CD8-positive, alpha-beta T cell (primary cell): ENCODE measurements at places on chromosomes 4 and X.

DNA sequence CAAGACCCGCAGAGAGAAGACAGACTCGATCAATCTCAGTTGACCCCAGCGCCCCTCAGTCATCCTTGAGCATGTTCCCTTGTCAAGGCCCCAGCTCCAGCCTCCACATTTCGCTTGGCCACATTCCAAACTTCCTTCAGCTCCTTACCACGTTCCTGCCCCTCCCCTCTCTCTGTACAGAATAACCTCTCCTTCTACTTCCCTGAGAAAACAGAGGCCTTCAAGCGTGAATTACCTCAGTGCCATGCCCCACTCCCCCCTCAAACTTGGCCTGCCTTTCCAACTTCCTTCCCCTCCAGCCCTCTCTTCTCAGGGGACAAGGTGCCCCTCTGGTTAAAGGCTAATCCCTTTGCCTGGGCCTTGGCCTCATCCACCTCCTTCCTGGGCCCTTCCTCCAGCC is 3.2 kb upstream of the RIPPLY1 start:
- no peak for DNase-seq

- DNase-seq = peak; percentile 19
Observed at GRCh38 chr4:77145842-77146185, 11.2 kb upstream of the CCNG2 start.

DNA sequence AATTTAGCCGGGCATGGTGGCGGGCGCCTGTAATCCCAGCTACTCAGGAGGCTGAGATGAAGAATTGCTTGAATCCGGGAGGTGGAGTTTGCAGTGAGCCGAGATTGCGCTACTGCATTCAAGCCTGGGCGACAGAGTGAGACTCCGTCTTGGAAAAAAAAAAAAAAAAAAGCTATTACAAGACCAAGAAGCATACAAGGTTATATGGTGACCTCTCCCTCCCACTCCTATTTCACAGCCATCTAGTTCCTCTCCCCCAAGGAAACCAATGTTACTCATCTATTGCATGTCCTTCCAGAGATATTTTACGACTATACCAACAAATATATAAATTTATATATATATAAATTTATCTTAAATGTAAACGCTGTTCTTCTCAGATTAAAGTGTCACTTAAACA is 3.2 kb downstream of the SLC9A7 start:
- no peak for DNase-seq

DNA sequence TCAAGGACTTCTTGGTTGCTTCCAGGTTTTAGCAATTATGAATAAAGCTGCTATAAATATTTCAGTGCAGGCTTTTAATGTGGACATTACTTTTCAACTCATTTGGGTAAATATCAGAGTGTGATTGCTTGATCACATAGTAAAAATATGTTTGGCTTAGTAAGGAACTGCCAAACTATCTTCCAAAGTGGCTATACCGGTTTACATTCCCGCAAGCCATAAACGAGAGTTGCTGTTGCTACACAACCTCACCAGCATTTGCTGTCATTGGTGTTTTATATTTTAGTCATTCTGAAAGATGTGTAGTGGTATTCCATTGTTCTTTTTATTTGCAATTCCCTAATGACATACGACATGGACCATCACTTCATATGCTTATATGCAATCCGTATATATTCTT is 30.9 kb upstream of the SPOCK3 start:
- DNase-seq = no peak

DNA sequence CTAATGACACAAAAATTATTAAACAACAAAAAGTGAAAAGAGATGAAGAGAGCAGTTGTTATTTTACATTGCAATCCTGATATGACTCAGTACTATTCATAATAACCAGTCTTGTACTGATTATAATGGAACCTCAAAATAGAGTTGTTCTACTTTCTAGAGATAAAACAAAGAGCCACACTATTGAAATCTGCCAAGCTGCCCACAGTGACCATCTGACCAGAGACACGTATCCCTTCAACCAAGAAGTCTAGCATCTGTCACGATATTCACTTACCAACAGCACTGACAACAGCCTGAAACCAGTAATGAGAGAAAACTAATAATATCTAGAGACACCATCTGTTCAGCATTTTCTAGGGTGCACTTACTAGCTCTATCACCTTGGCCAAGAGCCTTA is 466.7 kb downstream of the NKX6-1 start:
- no peak for DNase-seq

- DNase-seq = no peak
Observed at GRCh38 chr4:123866796-123867195, 470.2 kb downstream of the SPRY1 start.

DNA sequence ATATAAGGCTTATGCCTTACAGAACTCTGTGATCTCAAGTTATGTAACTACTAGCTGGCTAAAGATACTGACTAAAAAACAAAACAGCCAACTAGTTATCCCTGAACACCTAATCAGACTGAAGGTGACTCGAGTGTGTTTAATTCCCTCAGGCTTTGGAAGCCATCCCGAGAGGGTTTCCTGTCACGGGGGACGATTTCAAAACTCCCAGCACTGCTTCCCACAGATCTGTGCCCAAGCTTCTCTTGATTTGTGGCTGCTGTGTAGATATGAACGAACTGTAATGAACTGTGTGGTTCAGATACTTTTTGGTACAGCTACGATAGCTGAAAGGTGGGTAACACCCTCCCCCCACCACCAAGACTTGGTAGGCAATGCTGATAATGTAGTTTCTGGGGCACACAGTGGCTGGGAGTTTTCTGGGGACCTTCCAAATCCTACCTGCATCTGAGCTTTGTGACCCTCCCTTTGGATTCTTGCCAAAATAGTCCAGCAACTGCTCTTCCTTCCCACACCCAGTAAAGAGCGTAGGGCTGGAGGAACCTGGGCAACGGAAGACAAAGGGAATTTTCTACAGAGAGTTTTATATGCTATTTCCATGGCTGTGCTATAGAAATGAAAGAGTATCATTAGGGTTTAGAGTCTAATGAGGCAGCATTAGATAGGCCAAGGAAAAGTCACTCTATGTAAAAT is 148.8 kb downstream of the MGST2 start:
- DNase-seq = no peak

- DNase-seq = no peak
Observed at GRCh38 chrX:98191003-98191402, 1307.3 kb downstream of the RPA4 start.

DNA sequence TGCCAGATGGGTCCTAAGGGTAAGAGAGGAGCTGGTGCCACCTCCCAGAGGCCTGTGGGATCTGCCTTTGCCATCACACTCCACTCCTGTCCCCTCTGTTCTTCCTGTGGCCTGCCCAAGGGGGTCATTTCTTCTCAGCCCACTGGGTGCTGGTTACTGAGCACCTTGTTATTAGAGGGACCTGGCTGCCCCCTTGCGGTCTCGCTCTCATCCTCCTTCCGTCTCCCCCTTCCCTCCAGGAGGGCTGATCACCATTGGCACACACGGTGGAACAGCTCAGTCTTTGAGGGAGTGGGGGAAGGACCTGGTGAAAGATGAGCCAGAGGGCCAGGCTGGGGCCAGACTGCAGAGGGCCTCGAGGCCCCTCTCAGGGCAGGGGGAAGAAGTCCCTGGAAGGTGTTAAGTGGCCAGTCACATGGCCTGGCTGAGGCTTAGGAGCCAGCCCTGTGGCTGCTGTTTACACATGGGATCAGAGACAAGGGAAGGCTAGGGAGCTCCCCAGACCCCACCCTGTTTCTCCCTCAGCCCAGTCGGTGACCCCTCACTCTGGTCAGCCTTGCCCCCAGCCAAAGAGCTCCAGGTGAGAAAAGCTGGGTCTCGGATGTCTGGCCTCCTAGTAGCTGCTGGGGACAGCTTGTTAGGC is 68.1 kb downstream of the MTMR1 start:
- DNase-seq = no peak

GRCh38 chr4:71453531-71453930 is 114.7 kb downstream of the SLC4A4 start:
- DNase-seq = no peak

DNA sequence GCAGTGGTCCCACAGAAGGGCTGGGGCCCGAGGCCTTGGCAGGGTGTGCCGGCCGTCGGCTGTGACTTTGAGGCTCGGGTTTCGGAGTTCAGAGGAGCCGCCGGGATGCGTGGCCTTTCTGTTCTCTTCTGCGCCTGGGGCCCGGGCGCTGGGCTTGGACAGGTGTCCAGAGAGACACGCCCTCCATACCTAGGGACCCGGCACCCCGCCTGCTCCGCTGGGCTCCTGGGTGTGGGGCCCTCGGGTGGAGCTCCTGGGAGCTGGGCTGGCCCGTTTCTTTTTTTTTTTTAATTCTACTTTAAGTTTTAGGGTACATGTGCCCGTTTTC is 11.3 kb downstream of the FGFRL1 start:
- no peak for DNase-seq
